ENCODE measurements at places on chromosomes 7 and 10.
A peak's percentile ranks its signal among the peaks of the same experiment; 100 is the strongest.

DNA sequence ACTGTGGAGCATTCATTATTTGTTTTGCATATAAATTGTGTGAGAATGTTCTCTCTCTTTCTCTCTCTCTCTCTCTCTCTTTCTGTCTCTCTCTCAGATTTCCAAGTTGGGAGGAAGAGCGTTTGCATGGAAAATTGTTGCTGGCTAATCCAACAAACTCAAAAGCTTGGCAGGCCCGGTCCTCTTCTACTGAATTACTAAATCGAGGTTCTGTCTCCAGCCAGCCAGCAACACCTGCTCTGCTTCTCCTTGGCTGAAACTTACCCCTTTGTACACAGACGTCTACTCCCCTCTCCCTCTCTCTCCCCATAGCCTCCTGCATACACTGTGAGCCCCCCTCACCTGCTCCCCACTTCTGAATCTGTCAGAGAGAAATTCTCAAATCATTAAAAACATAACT lies 996.4 kb upstream of the AUTS2 start:
- no peak for DNase-seq
- H3K4me1 ChIP-seq: no peaks in the 10 kb centered on the region
- H3K27me3 ChIP-seq: no peaks in the 10 kb centered on the region
- H3K36me3 ChIP-seq: no peaks in the 10 kb centered on the region
- no peak overlapping the region for H3K27ac ChIP-seq
- H3K4me3 ChIP-seq: no peak overlapping the region

DNA sequence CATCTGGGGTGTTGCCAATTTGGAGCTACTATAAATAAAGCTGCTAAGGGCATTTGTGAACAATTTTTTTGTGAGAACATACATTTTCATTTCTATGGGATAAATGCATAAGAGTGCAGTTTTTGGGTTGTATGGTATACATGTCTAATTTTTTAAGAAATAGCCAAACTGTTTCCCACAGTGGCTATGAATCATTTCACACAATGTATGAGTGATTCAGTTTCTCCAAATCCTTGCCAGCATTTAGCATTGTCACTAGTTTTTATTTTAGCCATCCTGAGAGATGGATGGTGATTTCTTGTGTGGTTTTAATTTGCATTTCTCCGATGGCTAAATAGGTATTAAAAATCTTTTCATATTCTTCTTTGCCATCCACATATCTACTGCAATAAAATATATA lies 105.3 kb downstream of the AMPH start:
- H3K4me3 ChIP-seq: no peak overlapping the region
- no peaks in the 10 kb centered on the region for H3K36me3 ChIP-seq
- no peak for DNase-seq
- no peaks in the 10 kb centered on the region for H3K27me3 ChIP-seq

GRCh38 chr10:5685764-5686240 lies 1.2 kb downstream of the TASOR2 start:
- peaks cover 10% of the 10 kb centered on the region for H3K27me3 ChIP-seq
- peak overlapping the region; percentile 78 for H3K4me3 ChIP-seq
- peaks cover 3% of the 10 kb centered on the region for H3K36me3 ChIP-seq
- H3K4me1 ChIP-seq: peaks cover 1% of the 10 kb centered on the region
- no peak overlapping the region for H3K27ac ChIP-seq

- no peak overlapping the region for H3K4me3 ChIP-seq
- H3K27me3 ChIP-seq: peaks cover 10% of the 10 kb centered on the region
- H3K36me3 ChIP-seq: no peaks in the 10 kb centered on the region
- no peak for DNase-seq
- H3K27ac ChIP-seq: no peak overlapping the region
These were observed 28.5 kb upstream of the NKX6-2 start for GRCh38 chr10:132814469-132814856.

DNA sequence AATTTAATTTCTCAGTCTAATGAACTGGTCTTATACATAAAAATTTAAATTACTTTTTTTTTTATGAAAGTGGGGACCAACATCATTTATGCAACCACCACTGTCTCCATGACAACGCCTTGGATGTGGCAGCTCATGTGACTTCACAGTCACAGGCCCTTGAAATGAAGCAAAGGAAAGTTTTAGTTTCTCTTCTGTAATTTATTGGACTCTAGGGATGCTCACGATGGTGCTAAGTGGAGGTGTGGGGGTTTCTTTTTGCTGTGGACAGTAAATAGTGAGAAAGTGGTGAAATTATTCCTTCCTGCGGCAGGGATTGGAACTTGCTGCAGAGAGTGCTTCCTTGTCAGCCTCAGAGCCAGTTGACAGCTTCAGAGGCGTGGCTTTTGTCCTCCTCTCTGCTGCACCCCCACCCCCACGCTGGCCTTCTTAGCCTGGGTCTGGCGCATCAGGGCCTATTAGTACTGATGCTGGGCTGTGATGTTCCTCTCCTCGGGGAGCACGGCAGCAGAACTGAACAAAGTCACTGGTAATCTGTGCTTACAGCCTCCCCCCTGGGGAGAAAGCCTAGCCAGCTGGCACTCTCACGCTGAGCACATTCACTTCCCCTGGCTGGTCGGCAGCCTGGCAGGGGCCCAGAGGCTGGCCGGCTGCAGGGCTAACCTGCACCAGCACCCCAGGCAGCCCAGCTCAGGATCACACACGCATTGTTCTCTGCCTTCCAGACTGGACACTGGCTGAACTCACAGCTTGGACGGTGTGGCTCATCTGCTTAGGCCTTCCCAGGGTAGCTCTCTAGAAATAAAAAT lies 517.5 kb upstream of the GALNT17 start:
- H3K36me3 ChIP-seq: no peaks in the 10 kb centered on the region
- H3K27me3 ChIP-seq: no peaks in the 10 kb centered on the region
- H3K4me3 ChIP-seq: no peak overlapping the region
- no peak overlapping the region for H3K27ac ChIP-seq
- peaks cover 27% of the 10 kb centered on the region for H3K4me1 ChIP-seq
- no peak for DNase-seq

DNA sequence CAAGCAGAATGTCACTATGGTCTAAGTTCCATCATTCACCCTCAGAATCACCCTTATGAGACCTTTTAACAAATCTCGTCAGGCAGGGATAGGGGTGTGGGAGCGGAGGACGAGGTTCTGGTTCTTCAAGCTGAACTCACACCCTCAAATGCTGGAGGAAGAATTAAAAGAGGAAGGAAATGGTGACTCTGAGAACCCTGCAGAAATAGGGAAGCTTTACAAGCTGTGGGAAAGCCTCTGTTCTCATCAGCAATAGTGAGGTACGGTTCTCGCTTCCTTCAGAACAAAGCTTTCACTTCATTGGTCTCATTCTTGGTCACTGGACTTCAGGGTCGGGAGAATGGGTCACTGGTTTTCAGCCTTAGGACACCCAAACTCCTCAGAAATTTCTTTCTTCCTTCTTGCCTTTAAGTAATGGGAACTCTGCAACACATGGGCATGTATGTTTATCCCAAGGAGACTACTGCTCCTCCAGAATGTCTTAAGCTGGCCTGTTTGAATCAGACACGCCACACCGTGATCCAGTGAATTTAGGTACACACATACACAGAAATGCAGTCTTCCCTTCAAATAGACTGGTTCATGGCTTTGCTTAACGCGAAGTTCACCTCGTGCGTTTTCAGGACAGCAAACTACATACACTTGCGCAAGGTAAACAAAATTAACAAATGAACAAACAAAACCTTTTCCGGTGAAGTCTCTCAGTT lies 226.0 kb downstream of the SFMBT2 start:
- DNase-seq: no peak
- H3K27me3 ChIP-seq: no peaks in the 10 kb centered on the region
- H3K27ac ChIP-seq: no peak overlapping the region
- no peak overlapping the region for H3K4me3 ChIP-seq

GRCh38 chr7:40680657-40681056 lies 545.9 kb downstream of the SUGCT start:
- no peaks in the 10 kb centered on the region for H3K36me3 ChIP-seq
- H3K27me3 ChIP-seq: no peaks in the 10 kb centered on the region
- no peak overlapping the region for H3K27ac ChIP-seq
- DNase-seq: peak; percentile 9
- H3K4me3 ChIP-seq: no peak overlapping the region
- no peaks in the 10 kb centered on the region for H3K4me1 ChIP-seq

GRCh38 chr10:69093933-69094332 lies 6.0 kb downstream of the SRGN start:
- H3K27me3 ChIP-seq: no peaks in the 10 kb centered on the region
- no peak overlapping the region for H3K4me3 ChIP-seq
- DNase-seq: no peak
- no peaks in the 10 kb centered on the region for H3K4me1 ChIP-seq
- no peak overlapping the region for H3K27ac ChIP-seq

Data from neuronal stem cell (in vitro differentiated cells).